ENCODE measurements at places on chromosomes 2 and 18.

GRCh38 chr2:235283246-235283645 is 210.6 kb upstream of the AGAP1 start:
- DNase-seq: no peak

- DNase-seq: no peak
These were observed 11.1 kb downstream of the TTL start for GRCh38 chr2:112493048-112493447.

- DNase-seq: peak; percentile 39
These were observed 32.7 kb upstream of the ZDBF2 start for GRCh38 chr2:206241736-206242135.

DNA sequence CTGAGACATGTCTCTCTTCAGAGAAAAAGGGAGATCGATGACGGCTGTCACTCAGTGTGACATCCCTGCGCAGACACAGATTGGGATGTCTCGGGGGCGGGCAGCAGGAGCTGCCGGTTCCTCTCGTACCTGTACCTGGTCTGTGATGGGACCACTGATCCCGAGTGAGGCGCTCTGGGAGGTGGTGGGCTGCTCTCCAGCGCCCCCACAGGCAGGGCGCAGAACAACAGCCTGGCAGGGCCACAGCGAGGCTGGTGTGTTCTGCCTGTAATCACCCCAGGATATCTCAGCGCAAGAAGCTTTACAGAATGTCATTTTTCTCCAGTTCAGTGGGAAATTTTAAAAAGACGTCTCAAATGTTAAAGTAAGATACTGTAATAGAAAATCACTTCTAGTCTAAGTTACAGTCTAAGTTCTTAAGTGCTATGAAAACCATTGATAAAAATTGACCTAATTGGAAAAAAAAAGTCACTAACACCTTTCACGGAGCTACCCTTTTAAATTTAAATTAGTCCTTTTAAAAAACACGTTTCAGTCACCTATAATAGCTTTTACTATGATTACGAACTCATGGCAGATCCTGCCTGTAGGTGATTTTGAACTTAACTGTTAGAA is 189.8 kb downstream of the SNTG2 start:
- DNase-seq: no peak

GRCh38 chr2:12389344-12390045 is 327.2 kb upstream of the TRIB2 start:
- DNase-seq: peak; percentile 62

DNA sequence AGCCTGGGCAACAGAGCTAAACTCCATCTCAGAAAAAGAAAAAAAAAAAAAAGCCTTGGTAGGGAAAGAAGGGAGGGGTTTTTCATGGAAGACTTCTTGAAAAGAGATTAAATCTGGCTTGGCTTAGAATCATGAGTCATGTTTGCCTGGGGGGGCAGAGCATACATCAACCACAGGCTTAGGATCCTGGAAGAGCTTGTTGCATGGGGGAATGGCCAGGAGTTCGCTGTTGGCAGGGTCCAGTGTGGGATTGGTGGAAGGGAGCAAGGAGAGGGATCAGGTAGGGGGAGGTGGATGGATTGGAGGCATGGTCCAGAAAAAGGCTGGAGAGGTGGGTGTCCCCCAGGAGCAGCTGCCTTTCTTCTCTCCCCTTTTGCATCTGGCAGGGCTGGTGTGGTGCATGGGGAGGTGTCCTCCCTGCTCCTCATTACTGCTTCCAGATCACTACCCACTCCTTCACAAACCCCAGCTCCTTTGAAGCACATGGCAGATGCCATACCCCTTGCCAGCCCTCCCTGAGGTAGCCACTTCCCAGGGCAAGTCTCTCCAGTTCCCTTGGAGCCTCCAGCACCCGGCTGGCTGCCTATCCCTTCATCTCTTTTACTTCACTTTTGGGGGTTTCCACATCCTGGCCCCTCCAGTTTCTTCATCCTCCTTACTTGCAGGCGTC is 2.5 kb downstream of the ARMC9 start:
- peak; percentile 83 for DNase-seq

- DNase-seq: no peak
These were observed 1393.8 kb downstream of the LRP1B start for GRCh38 chr2:140737006-140737405.

- DNase-seq: no peak
These were observed 90.1 kb upstream of the LGALSL start for GRCh38 chr2:64363848-64364247.

DNA sequence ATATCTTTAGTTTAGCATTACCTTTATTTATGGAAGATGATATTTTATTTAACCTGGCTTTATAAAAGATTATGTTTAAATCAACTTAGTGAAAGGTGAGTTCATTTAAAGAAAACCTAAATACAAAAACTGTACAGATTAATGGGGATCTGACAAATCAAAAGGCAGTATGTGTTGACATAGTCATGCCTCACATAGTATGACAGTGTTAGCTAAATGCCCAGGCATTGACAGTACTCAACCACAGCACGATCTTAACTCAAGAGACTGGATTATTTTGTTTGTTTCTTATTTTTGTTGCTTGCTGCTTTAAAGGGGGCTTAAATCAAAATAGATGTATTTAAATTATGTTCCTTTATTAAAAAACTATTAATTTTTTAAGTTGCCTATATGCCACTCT is 7.8 kb downstream of the DOK6 start:
- no peak for DNase-seq

DNA sequence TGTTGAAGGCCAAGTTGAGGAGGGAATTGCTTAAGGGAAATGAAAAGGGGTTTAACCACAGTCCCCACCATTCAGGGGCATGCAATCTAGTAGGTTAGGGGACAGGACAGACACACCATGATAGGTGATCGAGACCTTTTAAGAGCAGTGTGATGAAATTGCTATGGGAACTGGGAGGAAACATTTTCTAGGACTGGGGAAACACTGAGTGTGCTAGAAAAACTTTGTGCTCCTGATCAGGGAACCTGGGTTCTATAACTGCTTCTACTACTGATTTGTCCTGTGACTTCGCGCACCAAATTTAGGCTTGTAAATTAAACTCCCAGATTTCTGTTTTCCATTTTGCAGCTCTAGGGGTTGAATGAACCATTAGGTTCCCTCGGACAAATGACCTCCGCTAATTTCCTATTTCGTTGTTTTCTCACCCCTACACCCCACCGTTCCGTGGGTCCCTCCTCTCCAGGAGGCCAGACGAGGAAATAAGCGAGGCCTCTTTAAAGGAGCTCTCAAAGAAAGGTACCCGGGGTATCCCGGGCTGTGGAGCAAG is 371 bp upstream of the LCLAT1 start:
- DNase-seq: no peak

- no peak for DNase-seq
These were observed 20.0 kb upstream of the RNF149 start for GRCh38 chr2:101328474-101329007.

DNA sequence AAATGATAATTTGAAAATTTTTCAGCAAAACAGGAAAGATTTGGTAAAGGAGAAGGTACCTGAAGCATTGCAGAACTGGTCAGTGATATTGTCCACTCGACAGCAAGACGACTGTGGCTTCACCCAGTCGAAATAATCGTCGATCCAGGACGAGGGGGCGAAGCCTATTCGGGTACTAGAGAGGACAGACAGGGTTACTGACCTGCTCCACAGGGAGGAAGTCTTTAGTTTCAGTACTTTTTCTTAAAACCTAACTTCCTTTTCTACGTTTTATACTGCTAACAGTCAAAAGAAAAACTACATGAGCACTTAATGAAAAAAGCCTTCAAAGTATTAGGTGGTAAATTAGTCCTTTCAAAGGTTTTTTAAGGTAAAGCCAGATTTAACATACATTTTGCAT is 36.0 kb downstream of the RMC1 start:
- no peak for DNase-seq

DNA sequence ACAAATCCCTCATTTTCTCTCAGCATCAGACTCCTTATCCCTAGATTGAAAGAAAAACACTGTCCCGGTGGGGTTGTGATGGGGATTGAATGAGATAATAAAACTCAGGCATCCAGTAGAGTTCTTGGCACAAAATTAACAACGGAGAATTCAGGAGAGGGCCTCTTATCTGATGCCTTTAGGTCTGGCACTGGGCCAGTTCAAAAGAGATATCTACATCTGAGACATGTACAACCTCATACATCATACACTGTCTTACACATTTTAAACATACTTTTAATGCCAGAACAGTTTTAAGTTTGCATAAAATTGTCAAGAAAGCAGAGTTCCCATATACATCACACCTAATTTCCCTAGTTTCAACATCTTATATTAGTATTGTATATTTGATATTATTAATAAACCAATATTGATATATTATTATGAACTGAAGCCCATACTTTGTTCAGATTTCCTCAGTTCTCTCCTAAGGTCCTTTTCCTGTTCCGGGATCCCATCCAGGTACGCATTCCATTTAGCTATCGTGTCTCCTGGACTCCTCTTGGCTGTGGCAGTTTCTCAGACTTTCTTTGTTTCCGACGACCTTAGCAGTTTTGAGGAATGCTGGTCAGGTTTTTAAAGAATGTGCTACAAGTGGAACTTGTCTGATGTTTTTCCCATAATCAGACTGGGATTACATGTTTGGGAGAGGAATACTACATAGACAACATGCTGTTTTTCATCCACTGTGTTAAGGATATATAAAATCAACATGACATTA is 27.8 kb downstream of the NXPH2 start:
- DNase-seq: peak; percentile 79

GRCh38 chr2:235048549-235048948 is 96.7 kb downstream of the SH3BP4 start:
- DNase-seq: no peak

- no peak for DNase-seq
These were observed 360.3 kb upstream of the MYT1L start for GRCh38 chr2:2691419-2691818.

- no peak for DNase-seq
These were observed 280.9 kb downstream of the ZNF385B start for GRCh38 chr2:179580378-179581146.

- DNase-seq: no peak
These were observed 85.3 kb upstream of the RANBP2 start for GRCh38 chr2:108634011-108634410.

DNA sequence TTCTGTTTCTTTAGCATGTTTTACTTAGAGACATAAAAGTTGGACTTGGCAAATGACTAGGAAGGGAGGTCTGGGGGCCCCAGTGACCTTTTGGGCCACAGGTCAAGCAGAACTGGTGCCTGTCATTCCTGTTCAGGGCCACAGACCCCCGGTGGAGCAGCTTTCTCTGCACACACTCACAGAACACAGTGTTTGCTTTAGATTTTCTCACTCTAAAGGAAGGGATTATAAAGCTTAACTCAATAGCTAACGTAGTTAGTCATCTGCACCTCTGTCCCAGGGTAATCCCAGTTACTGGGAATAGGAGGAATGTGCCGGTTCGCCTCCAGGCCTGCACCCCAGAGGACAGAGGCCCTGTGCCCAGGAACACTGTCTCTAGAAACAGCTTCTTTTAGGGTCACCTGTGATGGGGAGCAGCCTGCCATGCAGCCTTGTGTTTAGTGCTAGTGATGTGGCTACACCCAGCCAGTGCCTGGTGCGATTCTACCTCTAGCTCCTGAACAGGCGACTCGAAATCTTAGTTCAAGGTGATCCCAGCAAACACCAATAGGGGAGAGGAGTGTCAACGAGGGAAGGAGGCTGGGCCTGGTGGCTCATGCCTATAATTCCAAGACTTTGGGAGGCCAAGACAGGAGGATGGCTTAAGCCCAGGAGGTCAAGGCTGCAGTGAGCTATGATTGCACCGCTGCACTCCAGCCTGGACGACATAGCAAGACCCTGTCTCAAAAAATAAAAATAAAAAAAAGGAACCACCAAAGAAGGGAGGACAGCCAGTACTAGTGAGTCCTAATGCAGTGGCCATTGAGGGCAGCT is 11.6 kb downstream of the SPATA3 start:
- DNase-seq: no peak

DNA sequence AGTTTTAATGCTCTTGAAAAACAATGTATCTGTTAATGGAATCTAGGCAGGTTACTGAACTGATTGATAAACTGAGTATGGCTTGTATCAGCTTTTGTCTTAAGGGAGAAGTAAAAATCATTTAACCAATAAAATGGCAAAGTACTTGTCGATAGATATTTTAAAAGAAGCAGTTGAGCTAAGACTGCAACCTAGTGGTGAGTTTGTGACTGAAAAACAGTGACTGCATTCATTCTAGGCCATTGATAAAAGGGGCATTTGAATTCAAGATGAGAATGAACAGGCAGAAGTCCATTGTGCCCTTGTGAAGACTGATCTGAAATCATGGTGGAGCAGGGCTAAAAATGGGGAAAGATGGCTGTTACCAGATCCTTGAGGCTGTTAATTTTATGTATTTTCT is 59.4 kb upstream of the MSTN start:
- DNase-seq: peak; percentile 54

- no peak for DNase-seq
These were observed 39.5 kb downstream of the CYTIP start for GRCh38 chr2:157404363-157404762.

- no peak for DNase-seq
These were observed 166.1 kb upstream of the RAB6C start for GRCh38 chr2:129813404-129813803.

DNA sequence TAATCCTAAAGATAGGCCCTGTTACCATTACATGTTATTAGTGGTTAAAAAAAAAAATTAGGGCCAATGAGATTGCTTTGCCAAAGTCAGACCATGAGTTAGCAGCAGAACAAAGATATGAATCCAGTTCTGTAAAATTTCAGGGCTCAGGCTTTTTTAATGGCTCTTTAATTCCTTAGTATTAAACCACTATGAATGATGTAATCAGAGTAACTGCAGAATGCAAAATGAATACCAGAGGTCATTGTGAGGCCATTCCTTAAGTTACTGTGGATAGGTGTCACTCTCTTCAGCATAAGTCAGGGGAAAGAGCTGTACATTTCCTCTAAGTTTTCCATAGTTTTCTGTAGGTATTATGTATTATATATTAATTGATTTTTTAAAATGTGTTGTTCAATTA is 42.2 kb upstream of the TBR1 start:
- DNase-seq: peak; percentile 33

- DNase-seq: no peak
These were observed 51.3 kb upstream of the CAB39 start for GRCh38 chr2:230661072-230661957.

Measured in fibroblast of the aortic adventitia (primary cell).